ENCODE measurements at places on chromosomes 2 and 18. TPM values are rescaled to one million over a fixed set of nuclear protein-coding genes. Genes with fewer than 3 reads are reported as not detected.

GRCh38 chr2:240912878-240913809 is 7.0 kb downstream of the CROCC2 start:
- no peaks in the 10 kb centered on the region for H3K36me3 ChIP-seq
- H3K4me3 ChIP-seq, result no peak overlapping the region
- peaks cover 12% of the 10 kb centered on the region for H3K27me3 ChIP-seq
- peaks cover 10% of the 10 kb centered on the region for H3K4me1 ChIP-seq
- DNase-seq, result no peak

The SDC1 gene
- total RNA-seq, result 11.4 TPM

DNA sequence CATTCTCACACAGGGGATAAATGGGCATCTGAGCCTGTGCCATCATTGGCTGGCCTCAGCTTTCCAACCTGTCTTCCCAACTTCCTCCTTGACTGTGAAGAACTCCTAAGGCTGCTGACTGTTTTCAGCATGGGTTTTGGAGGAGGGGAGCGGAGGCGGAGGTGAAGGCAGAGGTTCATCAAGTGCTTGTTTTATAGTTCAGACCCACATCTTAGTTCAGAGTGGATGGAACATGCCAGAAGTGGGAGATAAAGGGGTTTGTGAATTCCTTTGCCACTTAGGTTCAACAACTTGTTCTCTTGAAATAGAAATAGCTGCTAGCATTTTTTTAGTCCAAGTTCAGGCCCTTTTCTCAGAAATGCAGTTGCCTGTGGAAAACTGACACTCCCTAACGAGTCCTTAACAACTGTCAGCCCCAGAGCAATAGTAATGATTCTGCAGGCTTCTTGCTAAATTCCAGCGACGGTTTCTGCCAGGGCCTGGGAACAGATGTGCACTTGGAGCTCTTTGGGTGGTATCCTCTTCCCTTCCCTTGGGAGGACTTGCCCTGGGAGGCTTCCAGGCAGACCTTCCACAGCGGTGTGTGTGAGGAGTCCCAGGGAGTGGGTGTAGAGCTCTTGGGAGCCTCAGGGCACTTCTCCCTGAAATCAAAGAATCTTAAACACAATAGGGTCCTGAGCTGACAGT is 30.1 kb upstream of the ITGA6 start:
- peaks cover 23% of the 10 kb centered on the region for H3K4me1 ChIP-seq
- peak overlapping the region; percentile 36 for H3K27ac ChIP-seq
- H3K4me3 ChIP-seq, result no peak overlapping the region
- H3K36me3 ChIP-seq, result no peaks in the 10 kb centered on the region

DNA sequence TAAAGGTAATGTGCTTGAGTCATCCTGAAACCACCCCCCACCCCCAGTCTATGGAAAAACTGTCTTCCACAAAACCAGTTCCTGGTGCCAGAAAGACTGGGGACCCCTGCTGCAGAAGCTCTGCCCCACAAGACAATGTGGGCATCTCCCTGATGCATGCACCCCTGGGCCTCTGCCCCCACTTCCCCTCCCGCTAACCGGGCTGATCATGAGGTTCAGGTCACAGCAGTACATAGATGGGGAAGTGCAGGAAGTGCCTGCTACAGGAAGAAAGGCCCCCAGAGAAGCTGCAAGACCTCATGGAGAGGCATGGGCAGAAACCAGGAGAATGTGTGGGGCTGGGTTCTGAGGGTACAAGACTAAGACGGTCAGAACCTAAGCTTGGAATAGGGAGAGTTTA is 243.4 kb upstream of the ID2 start:
- no peaks in the 10 kb centered on the region for H3K36me3 ChIP-seq
- H3K4me3 ChIP-seq, result no peak overlapping the region
- peaks cover 2% of the 10 kb centered on the region for H3K27me3 ChIP-seq

DNA sequence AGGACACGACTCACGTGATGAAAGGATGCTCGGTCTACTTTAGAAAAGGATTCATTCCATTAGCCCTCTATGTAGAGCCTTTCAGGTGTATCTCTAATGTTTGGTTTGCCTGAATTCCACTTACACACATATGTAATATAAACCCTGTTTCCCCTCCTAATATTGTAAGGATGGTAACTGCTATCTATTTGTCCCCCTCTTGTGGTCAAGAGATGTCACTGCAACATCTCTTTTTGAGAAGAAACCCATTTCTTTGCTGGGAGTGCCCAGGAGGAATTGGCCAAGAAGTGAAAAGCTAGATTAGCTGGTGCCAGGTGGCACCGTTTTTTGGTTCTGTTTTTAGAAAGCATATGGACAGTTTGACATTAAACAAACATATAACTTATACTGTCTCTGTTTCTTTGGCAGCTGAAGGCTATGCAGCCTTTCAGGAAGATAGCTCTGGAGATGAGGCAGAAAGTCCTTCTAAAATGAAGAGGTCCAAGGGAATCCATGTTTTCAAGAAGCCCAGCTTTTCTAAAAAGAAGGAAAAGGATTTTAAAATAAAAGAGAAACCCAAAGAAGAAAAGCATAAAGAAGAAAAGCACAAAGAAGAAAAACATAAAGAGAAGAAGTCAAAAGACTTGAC is 41.2 kb downstream of the RALBP1 start:
- no peak overlapping the region for H3K4me3 ChIP-seq
- H3K27me3 ChIP-seq, result no peaks in the 10 kb centered on the region
- peaks cover 1% of the 10 kb centered on the region for H3K36me3 ChIP-seq
- peaks cover 47% of the 10 kb centered on the region for H3K4me1 ChIP-seq
- H3K27ac ChIP-seq, result peak overlapping the region; percentile 70
- DNase-seq, result no peak

DNA sequence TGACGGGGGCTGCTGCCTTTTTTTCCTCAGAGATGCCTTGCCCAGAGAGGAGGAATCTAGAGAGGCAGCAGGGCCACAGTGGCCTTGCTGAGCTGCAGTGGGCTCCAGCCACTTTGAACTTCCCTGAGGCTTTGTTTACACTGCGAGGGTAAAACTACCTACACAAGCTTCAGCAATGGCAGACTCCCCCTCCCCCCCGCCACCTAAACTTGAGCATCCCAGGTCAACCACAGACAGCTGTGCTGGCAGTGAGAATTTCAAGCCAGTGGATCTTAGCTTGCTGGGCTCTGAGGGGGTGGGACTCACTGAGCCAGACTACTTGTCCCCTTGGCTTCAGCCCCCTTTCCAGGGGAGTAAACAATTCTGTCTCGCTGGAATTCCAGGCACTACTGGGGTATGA is 11.8 kb downstream of the SYT4 start:
- H3K27ac ChIP-seq, result no peak overlapping the region
- no peaks in the 10 kb centered on the region for H3K4me1 ChIP-seq
- no peak for DNase-seq
- peaks cover 2% of the 10 kb centered on the region for H3K36me3 ChIP-seq
- H3K27me3 ChIP-seq, result peaks cover 12% of the 10 kb centered on the region

DNA sequence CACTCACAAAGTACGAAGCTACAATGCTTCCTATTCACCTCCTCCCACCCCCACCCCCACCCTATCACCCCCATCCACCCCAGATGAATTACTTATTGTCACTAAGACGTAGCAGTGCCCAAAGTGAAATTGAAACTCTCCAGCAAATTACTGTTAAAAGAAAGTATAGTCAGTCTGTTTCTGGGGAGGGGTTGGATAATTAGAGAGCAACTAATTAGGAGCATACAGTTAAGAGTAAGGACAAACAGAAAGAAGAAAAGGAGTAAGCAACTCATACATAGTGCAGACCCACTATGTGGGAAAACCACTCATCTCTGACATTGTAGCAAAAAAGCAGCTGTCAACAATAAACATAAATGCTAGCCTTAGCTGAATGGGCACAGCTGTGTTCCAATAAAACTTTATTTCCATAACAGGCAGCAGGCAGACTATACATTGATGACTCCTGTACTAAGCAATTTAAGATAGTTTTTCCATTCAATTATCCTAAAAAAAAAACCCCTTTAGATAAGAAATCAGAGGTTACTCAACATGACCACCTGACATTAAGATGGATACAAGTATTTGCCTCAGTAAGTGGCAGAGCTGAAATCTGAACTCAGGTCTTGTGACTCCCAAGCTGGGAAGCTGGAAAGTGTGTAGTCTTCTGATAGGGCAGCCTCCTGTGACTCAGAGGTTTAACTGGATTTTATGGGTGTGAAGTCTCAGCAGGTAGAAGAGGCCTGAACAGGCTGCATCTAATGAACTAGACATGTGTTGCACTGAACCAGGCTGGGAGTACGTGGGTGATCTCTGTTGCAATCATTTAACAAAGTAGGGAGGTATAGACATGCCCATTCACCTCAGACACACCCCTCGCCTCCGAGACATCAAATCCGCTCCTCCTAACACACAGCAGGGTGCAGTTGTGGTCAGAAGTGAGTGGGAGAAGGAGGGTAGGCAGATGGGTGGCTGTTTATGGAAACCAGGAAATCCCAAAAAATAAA is 171.8 kb upstream of the KLF7 start:
- H3K27ac ChIP-seq, result peak overlapping the region; percentile 37
- H3K4me1 ChIP-seq, result peaks cover 49% of the 10 kb centered on the region
- DNase-seq, result no peak
- no peaks in the 10 kb centered on the region for H3K36me3 ChIP-seq
- no peaks in the 10 kb centered on the region for H3K27me3 ChIP-seq

DNA sequence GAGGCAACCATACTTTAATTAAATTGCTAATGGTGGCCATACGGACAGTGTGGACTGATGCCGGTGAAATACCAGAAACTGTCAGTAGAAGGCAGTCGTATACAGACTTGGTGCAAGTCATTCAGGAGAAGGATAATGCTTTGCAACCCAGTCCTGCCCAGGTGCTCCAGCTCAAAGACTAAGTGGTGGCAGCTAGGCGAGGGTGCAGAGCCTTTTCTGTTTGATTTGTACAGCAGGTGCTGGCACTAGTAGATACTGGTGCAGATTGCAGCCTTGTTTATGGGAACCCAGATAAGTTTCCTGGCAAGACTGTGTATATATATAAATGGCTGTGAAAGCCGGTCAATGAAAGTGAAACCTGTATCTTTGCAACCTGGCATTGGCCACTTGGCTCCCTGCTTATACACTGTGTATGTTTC is 208.3 kb upstream of the SYT4 start:
- H3K4me3 ChIP-seq, result no peak overlapping the region
- H3K27me3 ChIP-seq, result peaks cover 7% of the 10 kb centered on the region
- H3K36me3 ChIP-seq, result no peaks in the 10 kb centered on the region
- H3K27ac ChIP-seq, result no peak overlapping the region
- DNase-seq, result no peak
- H3K4me1 ChIP-seq, result no peaks in the 10 kb centered on the region

DNA sequence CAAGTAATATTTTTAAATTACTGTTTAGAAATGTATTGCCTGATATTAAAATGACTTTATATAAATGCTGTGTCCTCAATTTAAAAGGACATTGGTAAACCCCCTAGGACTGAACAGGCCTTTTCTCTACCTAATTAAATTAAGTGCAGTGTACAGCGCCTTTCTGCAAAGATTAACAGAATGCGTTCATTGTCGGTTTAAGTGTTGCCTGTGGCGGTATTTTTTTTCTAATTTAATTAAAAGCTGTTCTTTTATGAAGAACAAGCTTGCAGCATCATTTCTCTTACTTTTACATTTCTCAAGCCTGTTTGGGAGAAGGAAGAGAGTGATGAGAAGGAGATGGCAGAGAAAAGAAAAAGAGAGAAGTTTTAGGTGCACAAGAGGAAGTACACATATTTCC is 344.9 kb downstream of the CPS1 start:
- H3K27ac ChIP-seq, result no peak overlapping the region
- H3K4me1 ChIP-seq, result no peaks in the 10 kb centered on the region
- H3K36me3 ChIP-seq, result no peaks in the 10 kb centered on the region
- no peak for DNase-seq
- no peaks in the 10 kb centered on the region for H3K27me3 ChIP-seq
- no peak overlapping the region for H3K4me3 ChIP-seq

GRCh38 chr2:230184727-230185578 is 34.8 kb downstream of the SP110 start:
- no peaks in the 10 kb centered on the region for H3K4me1 ChIP-seq
- no peak overlapping the region for H3K4me3 ChIP-seq
- H3K27ac ChIP-seq, result no peak overlapping the region
- peaks cover 24% of the 10 kb centered on the region for H3K36me3 ChIP-seq
- DNase-seq, result no peak

- peaks cover 19% of the 10 kb centered on the region for H3K4me1 ChIP-seq
- DNase-seq, result peak; percentile 83
- H3K36me3 ChIP-seq, result no peaks in the 10 kb centered on the region
These were observed 1.2 kb upstream of the EMX1 start for GRCh38 chr2:72915907-72916742.

GRCh38 chr2:66508484-66509071 is 73.7 kb downstream of the MEIS1 start:
- no peaks in the 10 kb centered on the region for H3K36me3 ChIP-seq
- no peaks in the 10 kb centered on the region for H3K27me3 ChIP-seq
- H3K27ac ChIP-seq, result peak overlapping the region; percentile 92

DNA sequence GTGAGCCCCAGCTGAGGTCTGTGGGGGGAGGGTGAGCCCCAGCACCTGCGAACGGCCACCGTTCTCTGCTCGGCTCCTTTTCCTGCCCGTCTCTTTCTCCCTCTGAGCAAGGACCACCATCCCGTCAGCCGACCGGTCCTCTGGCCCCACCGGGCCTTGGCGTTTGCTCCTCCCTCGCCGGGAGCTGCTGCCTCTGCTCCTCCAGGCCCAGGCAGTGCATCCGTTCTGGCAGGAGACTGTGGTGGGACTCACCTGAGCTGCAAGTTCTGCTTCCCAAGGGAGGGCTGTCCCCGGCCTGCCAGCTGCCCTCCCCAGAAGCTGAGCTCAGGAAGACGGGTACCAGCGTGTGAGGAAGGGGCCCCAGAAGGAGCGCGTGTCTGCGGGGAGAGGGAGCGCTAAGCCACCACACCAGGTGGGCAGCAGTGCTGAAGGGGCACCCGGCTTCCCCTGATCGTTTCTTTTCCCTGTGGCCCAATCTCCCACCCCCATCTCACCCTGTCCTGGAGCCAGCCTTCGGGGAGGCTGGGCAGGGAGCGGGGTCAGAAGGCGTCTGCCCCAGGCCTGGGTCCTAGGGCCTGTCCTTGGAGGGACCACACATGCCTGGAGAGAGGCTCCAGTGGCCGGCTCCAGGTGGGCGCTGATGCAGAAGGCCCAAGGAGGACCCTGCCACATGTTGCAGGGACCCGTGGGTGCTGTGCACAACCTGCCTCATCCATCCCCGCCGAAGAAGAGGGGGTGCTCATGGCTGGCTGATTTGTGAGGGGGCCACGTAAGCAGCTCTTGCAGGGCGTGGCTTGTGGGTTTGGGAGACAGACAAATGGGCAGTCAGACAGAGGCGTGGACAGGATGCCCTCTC is 2.5 kb upstream of the RTP5 start:
- H3K4me1 ChIP-seq, result no peaks in the 10 kb centered on the region
- DNase-seq, result peak; percentile 84
- peaks cover 26% of the 10 kb centered on the region for H3K27me3 ChIP-seq

GRCh38 chr2:160917850-160918249 is 242.4 kb upstream of the TANK start:
- no peak overlapping the region for H3K27ac ChIP-seq
- DNase-seq, result no peak
- peaks cover 32% of the 10 kb centered on the region for H3K4me1 ChIP-seq
- H3K36me3 ChIP-seq, result no peaks in the 10 kb centered on the region

The SCN1A gene
- total RNA-seq, result not detected
